ENCODE measurements at places on chromosomes 2 and 18. TPM values are rescaled to one million over a fixed set of nuclear protein-coding genes. Genes with fewer than 3 reads are reported as not detected.

- DNase-seq, result no peak
Observed at GRCh38 chr2:25079050-25079635, 37.3 kb downstream of the EFR3B start.

Gene LIMS1
- polyA plus RNA-seq, result 21.9 TPM

Gene GKN2
- polyA plus RNA-seq, result not detected

GRCh38 chr2:20594957-20595356, 55.9 kb downstream of the HS1BP3 start:
- DNase-seq, result no peak

Gene MRO
- not detected for polyA plus RNA-seq

DNA sequence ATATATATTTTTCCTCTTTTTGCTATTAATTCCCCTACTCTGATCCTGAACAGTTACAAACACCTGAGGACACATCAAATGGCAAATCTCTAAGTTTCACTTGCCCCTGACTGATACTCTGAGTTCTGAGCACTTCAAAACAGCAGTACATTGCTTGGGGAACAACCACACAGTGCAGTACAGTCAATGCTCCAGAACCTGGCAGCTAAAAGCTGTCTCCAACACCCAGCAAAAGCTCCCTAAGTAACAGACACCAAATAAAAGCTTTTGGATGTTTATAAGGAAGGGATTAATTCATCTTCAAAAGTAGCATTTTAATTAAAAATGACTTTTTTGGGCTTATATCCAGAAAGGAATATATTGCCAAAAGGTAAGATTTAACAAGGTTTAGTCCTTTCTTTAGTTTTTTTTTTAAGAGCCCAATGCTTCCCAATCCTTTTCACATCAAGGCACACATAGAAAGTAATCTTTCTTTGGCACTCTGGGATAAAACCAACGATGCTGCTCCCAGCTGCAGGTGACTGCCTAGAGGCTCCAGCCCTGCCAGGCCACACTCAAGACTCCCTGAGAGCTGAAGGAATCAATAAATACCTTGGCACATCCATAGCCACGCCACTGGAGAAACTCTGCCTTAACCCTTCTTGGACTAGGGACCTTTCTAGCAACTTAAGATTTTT, 164.9 kb upstream of the ZFP36L2 start:
- no peak for DNase-seq

Gene RTP5
- polyA plus RNA-seq, result not detected
